ENCODE measurements at places on chromosomes 7 and 10. TPM values are rescaled to one million over a fixed set of nuclear protein-coding genes. Genes with fewer than 3 reads are reported as not detected.

Gene SOSTDC1
- 58.9 TPM for polyA plus RNA-seq

Gene FAM25A
- not detected for polyA plus RNA-seq

Gene FANK1
- polyA plus RNA-seq = 8.5 TPM

Gene PDCD11
- polyA plus RNA-seq = 36.7 TPM

Gene C10orf53
- not detected for polyA plus RNA-seq

Gene SUN3
- 0.45 TPM for polyA plus RNA-seq

Gene IQUB
- polyA plus RNA-seq = 7.3 TPM

GRCh38 chr10:58667658-58668310 lies 155.1 kb downstream of the BICC1 start:
- DNase-seq = no peak

- no peak for DNase-seq
Measured at GRCh38 chr10:66538371-66538770, 387.5 kb upstream of the LRRTM3 start.

- DNase-seq = no peak
Measured at GRCh38 chr7:127532151-127532550, 53.2 kb downstream of the GCC1 start.

GRCh38 chr7:140738280-140738679 lies 41.8 kb downstream of the NDUFB2 start:
- no peak for DNase-seq

GRCh38 chr10:5419466-5420094 lies 7.2 kb downstream of the NET1 start:
- no peak for DNase-seq

DNA sequence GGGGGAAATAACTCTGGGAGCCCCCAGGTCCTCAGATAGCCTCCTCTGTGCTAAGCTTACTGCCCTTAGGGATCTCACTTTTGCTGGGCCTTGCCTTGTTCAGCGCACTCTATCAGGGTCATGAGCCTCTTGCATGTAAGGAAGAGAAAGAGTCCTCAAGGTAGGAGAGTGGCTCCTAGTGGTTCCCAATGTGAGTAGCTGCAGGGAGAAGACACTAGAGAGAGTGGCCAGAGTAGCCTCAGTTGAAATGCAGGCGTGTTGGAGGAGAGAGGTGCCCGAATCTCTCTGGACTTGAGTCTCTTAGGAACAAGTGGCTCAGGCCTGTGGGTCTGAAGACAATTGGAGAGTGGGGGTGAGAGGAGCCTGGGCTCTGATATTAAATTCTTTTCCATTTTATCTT lies 94.3 kb upstream of the SORCS3 start:
- no peak for DNase-seq

- DNase-seq = no peak
Measured at GRCh38 chr7:158308001-158308400, 279.6 kb downstream of the PTPRN2 start.

DNA sequence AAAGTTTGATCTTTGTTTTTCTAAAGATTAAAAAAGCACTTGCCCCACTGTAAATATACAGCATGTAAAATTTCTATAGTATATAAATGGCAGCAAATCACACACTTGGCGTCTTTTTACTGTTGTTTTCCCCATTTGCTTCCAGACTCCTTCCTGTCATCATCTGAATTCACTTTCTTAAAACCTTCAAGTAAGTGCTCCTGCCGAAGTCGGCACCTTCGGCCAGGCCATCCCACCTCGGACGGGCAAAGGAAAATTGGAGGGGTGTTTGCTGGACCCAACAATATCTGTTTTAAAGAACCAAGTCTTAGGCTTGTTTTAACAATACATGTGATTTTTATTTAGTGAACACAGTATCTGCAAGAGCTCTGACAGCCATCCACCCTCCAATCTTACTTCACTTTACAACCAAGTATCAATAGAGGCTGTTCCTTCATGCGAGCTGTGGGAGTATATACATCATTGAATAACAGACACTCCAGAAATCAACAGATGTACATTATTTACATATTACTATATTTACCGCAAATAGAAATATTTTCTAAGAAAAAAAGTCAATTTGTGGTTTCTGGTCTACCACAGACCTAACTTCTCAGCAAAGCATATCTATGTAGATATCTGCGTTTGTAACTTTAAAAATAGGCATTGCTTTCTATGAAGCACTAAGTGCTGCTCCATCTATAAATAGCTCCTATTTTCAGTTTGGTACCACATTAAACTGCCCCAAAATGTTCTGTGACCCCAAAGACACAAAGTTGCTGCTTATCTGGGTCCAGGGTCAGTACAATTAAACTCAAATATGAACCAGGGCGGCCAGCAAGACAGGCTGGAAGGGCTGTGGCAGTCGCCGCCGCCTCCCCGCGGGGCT lies 110.7 kb downstream of the CYTH3 start:
- no peak for DNase-seq

DNA sequence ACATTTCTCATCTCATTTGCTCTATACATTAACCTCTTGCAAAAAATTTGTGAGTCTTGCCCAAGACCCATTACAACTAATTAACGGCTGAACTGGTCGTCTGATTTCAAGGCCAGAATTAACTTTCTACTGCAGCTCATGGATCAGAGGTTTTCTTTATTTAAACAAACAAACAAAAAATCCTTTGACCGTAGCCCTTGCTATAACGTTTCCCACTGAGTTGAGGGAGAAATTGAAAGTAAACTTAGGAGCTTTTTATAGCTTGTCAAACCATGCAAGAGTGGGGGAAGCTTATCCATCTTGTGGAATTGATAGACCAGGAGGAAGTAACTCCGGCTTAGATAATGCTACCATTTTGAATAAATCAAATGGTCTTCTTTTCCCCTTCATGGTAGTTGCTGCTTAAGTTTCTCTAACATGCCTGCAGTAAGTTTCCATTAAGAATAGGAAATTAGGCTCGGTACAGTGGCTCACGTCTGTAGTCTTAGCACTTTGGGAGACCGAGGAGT lies 3.3 kb downstream of the SRGN start:
- no peak for DNase-seq

Data from renal cortex interstitium (tissue), 15 donors.